Omental fat pad (tissue), 4 donors: ENCODE measurements at places on chromosomes 1 and 21. TPM values are rescaled to one million over a fixed set of nuclear protein-coding genes. Genes with fewer than 3 reads are reported as not detected.

DNA sequence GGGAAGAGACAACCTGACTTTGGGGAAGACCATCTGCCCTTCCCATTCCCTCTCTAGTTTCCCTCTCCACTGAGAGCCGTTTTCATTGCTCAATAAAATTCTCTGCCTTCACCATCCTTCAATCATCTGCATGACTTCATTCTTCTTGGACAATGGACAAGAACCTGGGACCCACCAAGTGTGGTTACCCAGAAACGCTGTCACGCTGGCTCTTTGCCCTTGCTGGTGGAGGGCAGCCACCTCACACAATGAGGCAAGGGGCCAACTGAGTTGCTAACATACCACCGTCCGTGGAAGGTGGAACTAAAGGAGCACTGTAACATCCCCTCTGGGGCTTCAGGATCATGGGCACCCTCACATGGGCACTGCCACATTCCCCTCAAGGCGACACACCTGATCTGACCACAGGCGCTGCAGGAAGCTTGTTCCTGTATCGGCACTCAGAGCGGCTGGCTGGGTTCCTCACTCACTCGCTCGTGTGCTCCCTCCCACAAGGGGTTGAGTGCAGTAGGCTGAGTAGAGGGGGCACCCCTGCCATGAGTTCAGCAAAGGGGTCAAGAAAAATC is 652.4 kb downstream of the PLPP3 start:
- DNase-seq, result no peak

The KANK4 gene
- 1.7 TPM for total RNA-seq

DNA sequence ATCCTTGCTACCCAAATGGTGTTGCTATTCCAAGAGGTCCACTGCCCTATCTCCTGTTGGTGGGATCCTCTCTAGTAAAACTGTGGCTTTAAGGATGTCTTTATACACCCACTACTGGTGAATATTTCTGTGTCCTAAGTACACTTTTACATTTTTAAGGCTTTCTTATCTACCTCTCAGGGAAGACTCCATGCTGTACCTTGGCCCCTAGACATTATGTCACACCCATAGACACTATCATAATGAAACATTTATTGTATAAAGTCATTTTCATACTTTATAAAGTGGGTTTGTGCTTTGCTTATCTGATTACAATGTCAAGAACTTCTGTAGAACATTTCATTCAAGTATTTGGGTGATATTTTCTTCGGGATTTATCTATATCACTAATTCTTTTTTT is 270.3 kb upstream of the SNX7 start:
- no peak for DNase-seq

The CYP4A11 gene
- total RNA-seq, result 0.79 TPM

DNA sequence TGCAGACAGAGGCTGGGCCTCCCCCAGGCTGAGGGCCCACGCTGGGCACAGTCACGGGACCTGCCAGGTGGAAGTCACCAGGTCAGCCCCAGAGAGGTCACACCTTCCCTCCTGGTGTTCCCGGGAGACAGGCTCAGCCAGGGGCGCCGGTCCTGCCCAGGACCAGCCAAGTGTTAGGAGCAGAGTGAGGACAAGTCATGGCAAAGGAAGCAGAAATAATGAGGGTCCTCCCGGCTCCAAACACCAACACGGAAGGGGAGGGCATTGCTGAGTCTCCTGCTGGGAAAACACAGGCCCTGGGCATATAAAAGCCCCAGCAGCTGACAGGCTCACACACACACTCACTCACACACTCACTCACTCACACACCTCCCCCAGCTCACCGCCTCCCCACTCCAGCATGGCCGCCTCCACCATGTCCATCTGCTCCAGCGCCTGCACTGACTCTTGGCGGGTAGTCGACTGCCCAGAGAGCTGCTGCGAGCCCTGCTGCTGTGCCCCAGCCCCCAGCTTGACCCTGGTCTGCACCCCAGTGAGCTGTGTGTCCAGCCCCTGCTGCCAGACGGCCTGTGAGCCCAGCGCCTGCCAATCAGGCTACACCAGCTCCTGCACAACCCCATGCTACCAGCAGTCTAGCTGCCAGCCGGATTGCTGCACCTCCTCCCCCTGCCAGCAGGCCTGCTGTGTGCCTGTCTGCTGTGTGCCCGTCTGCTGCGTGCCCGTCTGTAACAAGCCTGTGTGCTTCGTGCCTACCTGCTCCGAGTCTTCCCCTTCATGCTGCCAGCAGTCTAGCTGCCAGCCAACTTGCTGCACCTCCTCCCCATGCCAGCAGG is at the start of gene KRTAP10-10:
Gene KRTAP10-10 (plus strand): TSS at position 339 of the 833 bp plus-strand sequence. CDS start 62 bp downstream, at position 401.
- no peak for DNase-seq

The NKAIN1 gene
- not detected for total RNA-seq

DNA sequence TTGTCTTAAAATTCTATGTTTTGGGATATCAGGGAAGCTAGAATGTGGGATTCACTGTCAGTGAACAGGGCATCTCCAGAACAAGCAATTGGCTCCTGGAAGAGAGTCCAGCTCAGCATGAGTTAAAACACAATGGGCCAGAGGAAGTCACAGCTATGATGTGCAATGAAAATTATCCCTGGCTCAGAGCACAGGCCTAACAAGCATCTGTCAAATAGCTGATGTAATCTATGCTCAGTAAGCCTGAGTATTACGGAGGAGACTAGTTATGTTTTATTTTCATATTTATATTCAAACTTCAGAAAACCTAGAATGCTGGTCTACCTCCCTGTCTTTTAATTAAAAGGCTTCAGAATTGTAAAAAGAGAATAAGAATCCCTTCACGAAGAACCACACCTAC is 41.6 kb downstream of the PARP1 start:
- DNase-seq, result no peak

The NPHS2 gene
- total RNA-seq, result not detected

- DNase-seq, result no peak
Observed at GRCh38 chr1:246219508-246220030, 287.5 kb downstream of the SMYD3 start.

The CD1E gene
- total RNA-seq, result not detected

DNA sequence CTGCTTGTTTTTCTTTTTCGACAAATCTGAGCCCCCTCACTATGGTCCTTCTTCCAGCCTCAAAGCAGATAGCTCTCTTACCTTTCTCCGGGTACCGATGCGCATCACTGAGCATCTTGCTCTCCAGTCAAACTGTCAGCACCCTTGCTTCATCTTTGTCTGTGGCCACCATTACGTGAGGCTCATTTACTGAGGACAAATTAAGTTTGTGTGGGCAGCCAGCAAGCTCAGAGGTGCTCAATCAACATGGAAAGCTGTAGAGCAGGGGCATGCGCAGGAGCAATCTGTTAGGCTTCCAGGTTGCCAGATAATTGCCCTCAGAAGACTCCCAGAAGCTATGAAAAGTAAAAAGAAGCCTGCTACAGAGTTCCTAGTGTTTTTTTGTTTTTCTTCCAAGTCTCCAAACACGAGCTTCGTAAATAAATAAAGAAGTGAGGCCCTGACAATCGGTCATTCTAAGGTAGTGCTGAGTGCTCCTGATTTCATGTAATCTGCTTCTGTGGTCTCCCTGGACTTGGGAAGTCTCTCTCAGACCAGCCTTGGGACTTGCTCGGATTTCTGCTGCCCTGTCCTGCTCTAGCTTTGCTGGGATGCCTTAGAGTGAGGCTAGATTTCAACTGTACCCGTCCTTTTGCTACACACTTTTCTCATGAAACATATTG is 1.8 kb downstream of the C1orf53 start:
- DNase-seq, result no peak

GRCh38 chr1:85746777-85747176 is 38.5 kb upstream of the ZNHIT6 start:
- DNase-seq, result no peak

DNA sequence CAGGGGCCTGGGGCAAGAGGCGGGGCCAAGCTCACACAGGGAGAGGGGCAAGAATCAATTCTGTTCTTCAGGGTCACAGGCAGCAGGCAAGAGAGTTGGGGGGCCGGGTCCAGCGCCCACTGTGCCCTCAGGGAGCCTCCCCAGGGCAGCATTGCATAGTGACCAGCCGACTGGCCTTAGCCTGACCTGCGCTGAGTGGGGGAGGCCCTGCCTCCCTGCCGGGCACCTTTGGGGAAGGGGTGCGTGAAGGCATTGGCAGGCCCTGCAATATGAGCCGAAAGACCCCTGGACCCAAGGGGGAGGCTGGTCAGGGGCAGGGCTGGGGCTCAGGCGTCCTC is 12.2 kb downstream of the SCNN1D start:
- DNase-seq, result no peak

GRCh38 chr1:232568331-232568852 is 61.5 kb downstream of the SIPA1L2 start:
- no peak for DNase-seq

The CLDN17 gene
- total RNA-seq, result not detected

DNA sequence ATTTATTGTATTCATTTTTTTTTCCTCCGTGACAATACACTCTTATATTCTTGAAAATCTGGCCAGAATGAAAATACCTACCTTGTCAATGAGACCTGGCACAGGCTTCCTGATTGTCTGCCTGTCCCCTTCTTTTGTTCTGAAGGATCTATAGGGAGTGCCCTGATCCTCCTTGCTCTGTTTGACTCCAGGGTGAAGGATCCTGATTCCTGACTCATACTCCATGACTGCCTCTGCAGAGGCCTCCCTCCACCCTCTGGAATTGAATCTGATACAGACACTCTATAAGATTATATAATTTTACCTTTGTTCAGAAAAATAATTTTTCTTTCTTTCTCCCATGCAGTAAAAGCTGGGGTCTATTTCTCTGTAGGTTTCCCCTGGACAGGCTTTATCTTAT is 116.2 kb downstream of the HMCN1 start:
- no peak for DNase-seq

- DNase-seq, result no peak
Observed at GRCh38 chr1:30034627-30035521, 688.5 kb downstream of the MATN1 start.

- DNase-seq, result no peak
Observed at GRCh38 chr1:19313961-19314882, 2.1 kb downstream of the SLC66A1 start.

The SLC44A5 gene
- 0.25 TPM for total RNA-seq

GRCh38 chr1:90986953-90987352 is 34.9 kb downstream of the ZNF644 start:
- no peak for DNase-seq

GRCh38 chr1:28591708-28592320 is at the start of gene RAB42:
TSS of gene RAB42 (plus strand) at chr1:28592265. CDS start at chr1:28592512, 247 bp downstream.
- no peak for DNase-seq

DNA sequence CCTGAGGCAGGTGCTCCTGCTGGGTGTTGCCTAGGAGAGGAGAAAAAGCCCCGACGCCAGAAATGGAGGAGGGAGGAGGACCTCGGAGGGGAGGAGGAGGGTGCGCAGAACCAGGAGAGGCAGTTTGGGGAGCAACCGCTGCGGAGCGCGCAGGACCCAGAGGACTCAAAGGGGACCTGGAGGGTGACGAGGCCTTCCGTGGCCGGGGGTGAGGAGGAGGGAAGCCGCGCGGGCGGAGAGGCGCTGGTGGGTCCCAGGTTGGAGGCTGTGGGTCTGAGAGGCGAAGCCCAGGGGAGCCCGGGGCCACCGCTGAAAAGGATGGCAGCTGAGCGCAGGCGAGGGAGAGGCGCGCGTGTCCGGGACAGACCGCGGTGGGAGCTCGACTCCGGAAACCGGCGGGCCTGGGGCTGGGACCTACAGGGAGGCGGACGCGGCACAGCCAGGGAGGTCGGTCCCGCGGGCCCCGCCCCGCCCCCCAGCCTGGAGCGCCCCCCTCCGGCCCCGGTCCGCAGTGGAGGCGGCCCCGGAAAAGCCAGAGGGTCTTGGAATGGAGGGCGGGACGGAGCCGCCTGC is 15.1 kb downstream of the RNF223 start:
- DNase-seq, result no peak

DNA sequence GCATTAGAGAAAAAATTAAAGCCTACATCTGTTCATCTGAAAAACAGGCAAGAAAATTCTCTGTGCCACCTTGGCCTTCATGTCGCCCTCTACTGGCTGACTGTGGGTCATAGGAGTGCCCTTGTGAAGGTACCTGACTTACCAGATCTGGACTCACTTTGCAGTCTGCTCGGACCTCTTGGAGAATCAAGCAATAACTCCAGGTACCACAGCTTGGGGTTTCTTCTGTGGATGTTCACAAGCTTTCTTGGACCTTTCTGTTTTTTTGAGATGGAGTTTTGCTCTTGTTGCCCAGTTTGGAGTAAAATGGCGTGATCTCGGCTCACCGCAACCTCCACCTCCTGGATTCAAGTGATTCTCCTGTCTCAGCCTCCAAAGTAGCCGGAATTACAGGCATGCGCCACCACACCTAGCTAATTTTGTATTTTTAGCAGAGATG is 2.4 kb upstream of the PRAMEF18 start:
- peak; percentile 15 for DNase-seq

The NFYC gene
- 44.6 TPM for total RNA-seq

DNA sequence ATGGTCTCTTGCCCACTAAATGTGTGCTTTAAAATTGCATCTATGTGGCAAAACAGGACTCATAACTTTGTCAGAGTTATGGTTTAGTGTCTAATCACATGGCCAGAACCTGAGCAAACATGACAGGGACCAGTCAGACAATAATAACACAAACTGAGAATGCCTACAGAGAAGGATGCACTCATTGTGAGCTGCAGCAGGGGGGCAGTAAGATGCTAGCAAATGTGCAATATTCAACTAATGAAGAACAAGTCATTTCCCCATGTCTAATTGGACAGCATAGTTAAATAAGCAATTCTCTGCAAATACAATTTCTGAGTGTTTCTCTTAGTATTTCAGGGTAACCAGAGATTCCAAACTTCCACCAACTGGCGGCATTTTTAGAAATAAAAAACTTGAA is 30.8 kb downstream of the SPAG17 start:
- DNase-seq, result no peak

DNA sequence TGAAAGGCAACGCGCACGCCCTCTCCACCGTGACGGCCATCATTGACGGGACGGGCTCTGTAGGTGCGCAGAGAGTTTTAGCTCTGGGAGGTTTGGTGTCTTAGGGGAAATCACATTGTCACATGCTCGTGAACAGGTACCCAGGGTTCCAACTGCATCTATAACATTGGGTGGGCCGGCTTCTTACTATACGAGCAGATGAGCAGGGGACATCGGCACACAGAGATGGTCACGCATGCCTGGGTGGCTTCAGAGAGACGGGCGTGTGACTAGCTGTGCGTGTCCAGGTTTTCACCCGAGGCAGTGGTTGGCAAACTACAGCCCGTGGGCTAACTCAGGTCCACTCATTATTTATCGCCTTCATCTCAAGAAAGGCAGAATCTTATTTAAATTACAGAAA is 54.7 kb downstream of the SLC37A1 start:
- DNase-seq, result no peak

- DNase-seq, result no peak
Observed at GRCh38 chr1:185156288-185156853, 382 bp downstream of the TRMT1L start.

DNA sequence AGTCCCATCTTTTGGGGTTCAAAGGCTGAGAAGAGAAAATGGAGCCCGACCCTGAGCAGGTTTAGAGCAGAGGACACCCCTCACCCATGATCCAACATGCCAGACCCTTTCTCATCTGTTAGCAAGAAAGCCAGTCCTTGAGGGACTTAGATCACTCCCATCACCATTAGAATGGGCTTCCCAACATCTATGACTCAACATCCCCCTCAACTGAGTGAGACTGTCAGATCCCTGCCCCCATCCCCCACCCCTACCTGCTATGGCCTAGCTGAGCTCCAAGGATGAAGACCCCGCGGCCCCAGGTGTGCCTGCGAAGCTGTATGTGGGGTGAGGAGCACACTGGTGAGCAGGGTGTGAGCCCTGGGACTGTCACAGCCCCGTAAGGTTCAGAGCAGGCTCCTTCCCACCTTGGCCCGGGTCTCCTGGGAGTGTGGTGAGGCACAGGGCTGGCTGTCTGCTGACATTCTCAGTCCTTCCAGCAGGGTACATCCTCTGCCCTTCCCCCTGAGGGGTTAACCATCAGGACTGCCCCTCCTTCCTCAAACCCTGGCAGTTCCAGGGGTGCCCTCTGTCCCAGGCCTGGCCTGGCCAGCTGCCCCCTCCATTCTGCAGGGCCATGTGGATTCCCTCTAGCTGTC is 21.4 kb upstream of the BLACAT1 start:
- no peak for DNase-seq
